Cardiac septum (tissue), 1 donor: ENCODE measurements at places on chromosomes 12 and 14. TPM values are rescaled to one million over a fixed set of nuclear protein-coding genes. Genes with fewer than 3 reads are reported as not detected.

DNA sequence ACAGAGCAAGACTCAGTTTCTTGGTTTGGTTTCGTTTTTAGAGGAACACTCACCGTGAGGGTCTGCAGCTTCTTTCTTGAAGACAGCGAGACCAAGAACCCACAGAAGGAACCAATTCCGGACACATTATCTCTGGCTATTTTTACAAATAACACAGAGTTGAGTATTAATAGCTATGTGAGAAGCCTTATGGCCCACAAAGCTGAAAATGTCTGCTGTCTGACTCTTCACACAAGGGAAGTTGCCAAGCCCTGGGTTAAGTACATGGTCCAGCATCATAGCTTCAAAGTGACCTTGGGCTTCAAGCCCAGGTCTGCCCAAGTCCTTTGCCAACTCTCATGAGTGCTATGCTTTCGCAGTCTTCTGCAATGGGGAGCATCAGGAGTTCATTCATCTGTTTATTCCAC, 2.6 kb upstream of the LGMN start:
- DNase-seq = no peak

DNA sequence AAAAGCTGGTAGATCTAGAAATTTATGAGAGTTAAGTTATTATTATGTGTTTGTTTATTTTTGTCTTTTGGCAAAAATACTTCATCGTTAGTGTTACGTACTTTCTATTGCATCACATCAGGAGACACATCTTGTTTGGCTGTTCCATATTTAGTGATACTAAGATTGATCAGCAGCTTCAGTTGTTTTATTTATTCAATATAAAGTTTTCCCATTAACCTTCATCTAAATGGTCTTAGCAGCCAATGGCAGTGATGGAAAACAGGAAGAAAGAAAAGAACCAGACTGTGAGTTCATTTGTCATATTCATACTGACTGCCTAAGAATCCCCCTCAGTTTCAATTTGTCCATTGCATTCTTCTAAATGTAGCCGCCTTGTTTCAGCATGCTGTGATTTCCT, 122.3 kb downstream of the METTL25 start:
- DNase-seq = no peak

- no peak for DNase-seq
Measured at GRCh38 chr12:118053071-118053985, 7.7 kb downstream of the WSB2 start.

- peak; percentile 43 for DNase-seq
Measured at GRCh38 chr14:101075025-101075800, 171.7 kb upstream of the RTL1 start.

DNA sequence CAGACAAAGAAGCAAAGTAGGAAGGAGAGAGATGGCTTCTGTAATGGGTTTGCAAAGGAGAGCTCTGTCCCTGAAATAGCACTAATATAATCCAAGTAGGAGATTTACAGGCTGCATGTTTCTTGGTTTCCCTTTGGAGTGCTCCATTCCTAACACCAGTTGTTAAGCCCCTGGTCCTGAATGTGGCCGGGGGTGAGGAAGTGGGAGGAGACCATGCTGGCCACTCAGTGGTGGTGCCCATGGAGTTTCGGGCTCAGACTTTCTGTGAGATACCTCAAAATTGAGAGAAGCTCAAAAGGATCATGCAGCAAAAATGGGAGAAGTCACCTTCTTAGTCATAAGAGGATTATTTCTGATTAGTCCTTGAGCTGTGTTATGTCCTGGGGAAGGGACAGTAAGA, 88.5 kb downstream of the DAD1 start:
- DNase-seq = no peak

GRCh38 chr14:101736071-101736470, 25.4 kb upstream of the PPP2R5C start:
- no peak for DNase-seq

The LRRC10 gene
- 30.3 TPM for total RNA-seq

GRCh38 chr14:91388551-91388975, 29.1 kb downstream of the CCDC88C start:
- no peak for DNase-seq
